A673 (cell line): ENCODE measurements at places on chromosomes 2 and 18.
A peak's percentile ranks its signal among the peaks of the same experiment; 100 is the strongest.

- no peak for DNase-seq
These were observed 4.5 kb upstream of the SIX3 start for GRCh38 chr2:44936715-44937687.

DNA sequence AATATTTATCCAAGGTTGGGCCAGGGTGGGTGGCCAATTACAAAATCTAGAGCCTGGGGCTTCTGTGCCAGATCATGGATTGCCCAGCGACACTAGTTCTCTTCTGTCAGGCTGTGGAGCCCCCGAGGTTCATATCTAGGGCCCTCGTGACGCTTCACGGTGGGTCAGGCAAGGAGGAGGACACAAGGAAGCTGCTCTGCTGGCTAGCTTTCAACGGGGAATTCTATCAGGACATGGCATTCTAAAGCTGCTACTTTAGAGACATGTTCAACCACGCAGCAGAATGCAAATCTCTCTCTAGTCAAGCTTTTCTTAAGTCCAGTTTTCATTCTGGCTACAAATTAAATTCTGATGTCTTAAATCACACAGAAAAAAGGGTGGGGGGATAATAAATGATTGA, 180.2 kb downstream of the THADA start:
- no peak for DNase-seq

DNA sequence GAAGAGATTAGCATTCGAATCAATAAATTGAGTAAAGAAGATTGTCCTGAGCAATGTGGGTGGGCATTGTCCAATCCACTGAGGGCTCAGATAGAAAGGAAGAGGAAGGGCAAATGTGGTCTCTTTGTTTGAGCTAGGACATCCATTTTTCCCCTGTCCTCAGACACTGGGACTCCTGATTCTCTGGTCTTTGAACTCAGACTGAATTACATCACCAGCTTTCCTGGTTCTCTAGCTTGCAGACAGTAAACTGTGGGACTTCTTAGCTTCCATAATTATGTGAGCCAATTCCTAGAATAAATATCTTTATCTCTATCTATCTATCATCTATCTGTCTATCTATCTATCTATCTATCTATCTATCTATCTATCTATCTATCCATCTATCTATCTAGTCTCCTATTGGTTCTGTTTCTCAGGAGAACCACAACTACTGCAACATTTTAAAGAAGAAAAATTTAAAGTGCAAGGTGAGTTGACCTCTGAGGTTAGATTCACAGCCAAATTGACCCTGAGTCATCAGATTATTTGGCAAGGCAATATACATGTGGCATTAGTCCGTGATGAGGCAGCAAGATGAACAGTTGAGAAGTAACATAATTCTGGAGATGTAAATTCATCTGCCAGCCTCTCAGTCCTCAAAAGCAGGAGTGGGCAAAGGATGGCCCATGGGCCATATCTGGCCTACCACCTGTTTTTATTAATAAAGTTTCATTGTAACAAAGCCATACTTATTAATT, 191.4 kb downstream of the PDE11A start:
- DNase-seq = no peak

DNA sequence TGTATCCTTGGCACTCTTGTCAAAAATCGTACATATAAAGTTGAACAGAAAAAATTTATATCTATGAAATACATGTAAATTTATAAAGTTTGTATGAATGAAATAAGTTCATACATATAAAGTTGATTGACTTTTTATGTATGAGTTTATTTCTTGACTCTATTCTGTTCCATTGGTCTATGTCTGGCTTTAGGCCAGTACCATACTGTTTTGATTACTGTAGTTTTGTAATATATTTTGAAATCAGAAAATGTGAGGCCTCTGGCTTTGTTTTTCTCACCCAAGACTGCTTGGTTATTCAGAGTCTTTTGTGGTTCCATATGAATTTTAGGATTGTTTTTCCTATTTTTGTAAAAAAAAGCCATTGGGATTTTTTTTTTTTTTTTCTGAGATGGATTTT, 41.8 kb upstream of the SP9 start:
- DNase-seq = no peak

GRCh38 chr2:234099266-234099665, 48.8 kb downstream of the SPP2 start:
- DNase-seq = no peak

- DNase-seq = no peak
These were observed 68.2 kb downstream of the UBR3 start for GRCh38 chr2:169895294-169895985.

DNA sequence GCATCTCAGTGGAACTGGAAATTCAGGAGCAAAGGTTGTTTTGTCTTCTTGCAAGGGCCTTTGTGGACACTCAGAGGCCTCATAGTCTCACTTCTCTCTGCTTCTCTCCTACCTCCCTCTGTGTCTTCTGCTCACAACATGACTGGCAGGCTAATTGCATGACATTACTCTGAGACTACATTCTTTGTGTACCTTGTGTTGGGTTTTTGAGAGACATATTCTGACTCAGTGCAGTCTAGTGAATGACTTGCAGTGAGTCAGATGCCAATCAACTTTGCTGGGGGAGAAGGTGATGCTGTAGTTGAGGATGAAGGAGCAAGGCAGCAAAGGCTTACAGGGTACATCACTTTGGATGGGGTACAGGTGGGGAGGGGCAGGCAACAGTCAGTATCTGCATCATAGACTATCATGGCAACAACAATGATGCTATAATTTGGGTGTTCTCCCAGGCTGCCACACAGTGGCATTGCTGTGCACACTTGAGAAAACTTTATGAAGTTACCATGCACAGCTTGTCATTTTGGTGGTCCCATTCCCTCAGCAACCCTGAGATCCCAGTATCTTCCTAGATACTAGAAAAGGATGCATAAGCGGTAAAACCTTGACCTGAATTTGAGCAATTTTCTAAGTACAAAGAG, 69.3 kb upstream of the SLC16A14 start:
- no peak for DNase-seq

DNA sequence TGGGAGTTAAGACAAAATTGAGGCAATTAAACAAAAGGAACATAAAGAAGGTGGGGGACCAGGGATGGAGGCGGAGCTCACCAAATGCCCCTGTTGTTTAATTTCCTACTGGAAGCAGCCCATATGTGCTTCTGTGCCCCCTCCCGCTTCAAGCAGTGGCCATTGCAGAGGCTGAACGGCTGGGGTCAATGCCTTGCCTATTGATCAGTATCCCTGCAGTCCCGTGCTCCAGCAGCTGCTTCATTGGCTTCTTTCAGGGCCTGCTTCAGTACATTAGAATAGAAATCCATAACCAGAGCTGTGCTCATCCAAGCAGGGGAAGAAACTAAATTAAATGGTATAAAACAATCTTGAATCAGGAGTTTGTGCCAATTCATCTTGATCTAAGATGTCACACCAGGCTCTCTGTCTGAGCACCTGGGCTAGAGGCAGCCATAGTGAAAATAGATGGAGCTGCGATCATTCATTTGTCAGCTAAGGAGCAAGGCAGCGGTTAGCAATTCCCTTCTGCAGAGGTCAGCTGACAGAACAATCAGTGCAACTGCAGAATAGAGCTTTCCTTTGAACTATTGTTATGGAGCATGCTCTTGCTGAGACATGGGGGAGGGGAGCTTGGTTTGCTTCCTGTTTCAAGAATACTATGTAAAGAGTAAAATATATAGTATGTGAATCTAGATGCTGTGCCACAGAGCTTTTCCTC, 222.4 kb downstream of the WDR7 start:
- peak; percentile 14 for DNase-seq

GRCh38 chr18:58844871-58845270, 19.8 kb upstream of the ZNF532 start:
- DNase-seq = no peak

- DNase-seq = no peak
These were observed 72.6 kb downstream of the MREG start for GRCh38 chr2:215940645-215941184.

GRCh38 chr2:24076849-24077534, 866 bp upstream of the SF3B6 start:
- DNase-seq = no peak

- DNase-seq = no peak
These were observed 1313.2 kb upstream of the NRXN1 start for GRCh38 chr2:52345082-52345481.

DNA sequence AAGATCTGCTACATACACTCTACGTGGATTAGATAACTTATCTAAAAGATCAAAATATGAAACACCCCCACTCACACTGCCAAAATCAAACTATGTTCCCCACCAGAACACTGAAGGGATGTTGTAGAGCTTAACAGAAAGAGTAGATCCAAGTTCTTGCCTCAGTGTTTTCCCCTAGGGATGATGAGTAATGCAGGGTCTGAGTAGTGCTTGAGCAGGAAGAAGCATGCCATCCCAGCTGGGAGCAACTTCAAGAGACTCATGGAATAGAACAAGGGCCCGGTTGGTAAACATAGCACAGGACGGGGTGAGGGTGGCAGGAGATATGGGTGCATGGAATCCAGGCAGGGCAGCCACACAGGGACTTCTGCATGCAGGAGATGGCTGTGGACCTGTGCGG, 74.3 kb downstream of the SNTG2 start:
- peak; percentile 36 for DNase-seq

DNA sequence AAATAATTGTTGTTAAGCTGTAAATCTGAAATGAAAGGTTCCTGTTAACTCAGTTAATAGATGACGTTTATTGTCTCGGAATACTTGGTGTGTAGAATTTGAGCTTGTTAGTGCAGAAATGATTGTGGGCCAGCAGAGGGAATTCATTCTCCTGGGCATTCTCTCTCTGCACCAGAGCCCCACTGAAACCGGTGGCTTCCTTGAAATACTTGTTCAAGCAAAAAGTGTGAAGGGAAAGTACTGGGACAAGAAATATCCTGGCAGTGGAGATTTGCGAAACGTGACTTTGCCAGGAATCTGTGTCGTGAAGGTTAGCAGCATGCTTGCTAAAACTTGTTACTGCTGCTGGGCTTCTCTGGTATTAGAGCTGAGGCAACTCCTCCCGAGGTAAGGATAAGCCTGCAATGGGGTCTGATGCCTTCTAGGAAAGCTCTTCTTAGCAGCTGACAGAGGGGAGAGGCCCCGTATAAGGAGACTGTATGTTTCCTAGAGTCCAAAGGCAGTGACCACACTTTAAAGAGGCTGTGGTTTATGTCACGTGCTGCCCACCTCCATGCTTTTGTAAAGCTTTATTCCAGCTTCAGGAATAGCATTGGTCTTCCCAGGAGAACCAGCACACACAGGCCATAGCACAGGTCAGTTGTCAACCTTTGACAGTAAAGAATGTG, 2.0 kb downstream of the ITGA6 start:
- DNase-seq = no peak

DNA sequence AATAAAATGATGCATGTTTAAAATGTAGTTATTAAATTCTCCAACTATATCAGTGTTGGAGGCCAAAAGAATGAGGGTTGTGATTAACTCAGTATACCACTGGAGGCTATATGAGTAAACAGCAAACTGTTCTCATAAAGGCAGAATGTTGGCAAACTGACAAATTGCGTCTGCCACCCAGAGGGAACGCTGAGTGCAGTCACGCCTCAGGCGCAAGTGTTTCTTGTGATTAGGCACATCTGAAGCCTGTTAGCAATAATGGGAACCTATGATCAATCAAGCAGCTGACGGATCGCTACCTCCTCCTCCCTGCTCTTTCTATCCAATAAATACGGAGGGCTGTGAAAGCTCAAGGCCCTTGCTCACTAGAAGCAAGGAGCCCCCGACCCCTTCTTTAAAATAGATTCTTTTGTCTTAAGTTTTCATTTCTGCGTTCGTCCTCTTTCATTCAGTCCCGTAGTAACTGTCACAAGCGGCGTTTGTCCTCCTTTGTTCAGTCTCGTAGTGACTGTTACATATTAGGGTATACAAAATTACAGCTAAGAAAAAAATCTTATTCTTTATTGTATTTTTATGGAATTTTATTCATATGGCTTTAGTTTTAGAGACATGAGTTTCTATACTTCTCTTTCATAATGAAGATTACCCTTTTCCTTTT, 16.3 kb upstream of the RMND5A start:
- peak; percentile 81 for DNase-seq

GRCh38 chr2:240962300-240963064, 35.9 kb upstream of the SNED1 start:
- peak; percentile 30 for DNase-seq

DNA sequence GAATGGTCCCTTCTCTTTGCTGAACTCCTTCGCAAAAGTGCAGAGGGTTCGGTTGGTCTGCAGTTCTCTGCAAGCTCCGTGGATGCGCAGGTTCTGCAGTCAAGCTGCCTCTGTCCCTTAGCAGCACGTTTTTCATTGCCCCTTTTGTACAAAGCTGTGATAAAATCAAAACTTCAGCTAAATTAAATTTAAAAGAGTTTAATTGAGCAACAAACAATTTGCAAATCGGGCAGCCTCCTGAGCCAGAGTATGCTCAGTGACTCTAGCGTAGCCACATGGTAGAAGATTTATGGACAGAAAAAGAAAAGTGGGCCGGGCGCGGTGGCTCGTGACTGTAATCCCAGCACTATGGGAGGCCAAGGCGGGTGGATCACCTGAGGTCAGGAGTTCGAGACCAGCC, 18.8 kb downstream of the TSN start:
- DNase-seq = no peak

DNA sequence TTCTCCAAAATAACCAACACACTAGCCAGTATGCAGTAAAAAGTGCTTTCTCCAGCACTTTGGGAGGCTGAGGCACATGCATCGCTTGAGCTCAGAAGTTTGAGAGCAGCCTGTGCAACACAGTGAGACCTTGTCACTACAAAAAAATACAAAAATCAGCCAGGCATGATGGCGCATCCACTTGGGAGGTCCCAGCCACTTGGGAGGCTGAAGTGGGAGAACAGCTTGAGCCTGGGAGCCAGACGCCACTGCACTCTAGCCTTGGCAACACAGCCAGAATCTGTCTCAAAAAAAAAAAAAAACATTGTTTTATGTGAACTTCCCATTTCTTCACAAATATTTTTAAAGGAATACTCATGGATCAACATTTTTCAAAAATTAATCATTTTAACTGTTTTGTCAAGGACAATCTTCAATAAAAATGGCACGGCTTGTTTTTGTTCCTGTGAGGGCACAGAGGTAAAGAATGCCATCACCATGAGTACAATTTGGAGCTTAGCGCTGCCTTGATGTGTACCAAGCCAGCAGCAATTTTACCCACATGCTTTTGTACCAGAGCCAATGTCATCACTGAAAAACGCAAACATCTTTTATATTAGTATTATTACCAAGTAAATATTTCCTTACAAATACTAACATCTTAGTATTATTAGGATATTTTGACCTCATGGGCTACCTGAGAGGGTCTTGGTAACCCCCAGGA, 26.7 kb downstream of the RAB1A start:
- DNase-seq = no peak

- DNase-seq = no peak
These were observed 14.6 kb upstream of the NT5DC4 start for GRCh38 chr2:112706170-112706664.

- no peak for DNase-seq
These were observed 216.6 kb downstream of the HDAC4 start for GRCh38 chr2:239184179-239184578.

GRCh38 chr2:71563872-71564271, 110.5 kb downstream of the DYSF start:
- DNase-seq = peak; percentile 61

GRCh38 chr2:241112592-241112991, 10.5 kb upstream of the MTERF4 start:
- no peak for DNase-seq

DNA sequence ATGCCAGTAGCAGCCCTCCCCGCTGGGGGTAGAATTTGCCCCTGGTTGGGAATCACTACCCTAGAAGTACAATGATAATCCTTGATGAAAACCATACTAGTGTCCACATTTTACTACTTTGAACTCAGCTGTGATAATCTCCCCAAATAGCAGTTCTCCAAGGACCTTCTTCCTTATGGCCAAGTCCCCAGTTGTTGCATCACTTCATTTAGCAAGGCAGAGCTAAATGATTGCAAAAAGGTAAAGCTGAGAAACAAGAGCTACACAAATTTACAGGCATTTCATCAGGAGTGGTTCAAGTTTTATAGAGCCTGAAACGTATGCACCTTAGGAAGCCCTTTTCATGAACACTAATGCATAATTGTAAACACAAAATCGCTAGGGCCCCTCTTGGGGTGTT, 44.9 kb upstream of the REL start:
- no peak for DNase-seq
